NCI-H446 treated with DMSO at 0.1 percent for 48 hours (cell line): ENCODE measurements at places on chromosomes 7 and 10.

DNA sequence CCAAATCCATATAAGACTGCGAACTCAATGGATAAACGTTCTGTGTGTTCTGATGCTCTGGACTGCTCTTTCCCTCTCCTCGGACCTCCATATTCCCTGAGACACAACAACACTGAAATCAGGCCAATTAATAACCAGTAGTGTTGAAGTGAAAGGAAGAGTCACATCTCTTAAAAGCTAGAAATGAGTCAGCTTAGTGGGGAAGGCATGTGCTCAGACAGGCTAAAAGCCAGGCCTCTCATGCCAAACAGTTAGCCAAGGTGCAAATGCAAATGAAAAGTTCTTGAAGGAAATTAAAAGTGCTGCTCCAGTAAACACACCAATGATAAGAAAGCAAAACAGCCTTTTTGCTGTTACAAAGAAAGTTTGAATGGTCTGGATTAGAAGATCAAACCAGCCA is 29.3 kb downstream of the TNS3 start:
- DNase-seq = no peak

DNA sequence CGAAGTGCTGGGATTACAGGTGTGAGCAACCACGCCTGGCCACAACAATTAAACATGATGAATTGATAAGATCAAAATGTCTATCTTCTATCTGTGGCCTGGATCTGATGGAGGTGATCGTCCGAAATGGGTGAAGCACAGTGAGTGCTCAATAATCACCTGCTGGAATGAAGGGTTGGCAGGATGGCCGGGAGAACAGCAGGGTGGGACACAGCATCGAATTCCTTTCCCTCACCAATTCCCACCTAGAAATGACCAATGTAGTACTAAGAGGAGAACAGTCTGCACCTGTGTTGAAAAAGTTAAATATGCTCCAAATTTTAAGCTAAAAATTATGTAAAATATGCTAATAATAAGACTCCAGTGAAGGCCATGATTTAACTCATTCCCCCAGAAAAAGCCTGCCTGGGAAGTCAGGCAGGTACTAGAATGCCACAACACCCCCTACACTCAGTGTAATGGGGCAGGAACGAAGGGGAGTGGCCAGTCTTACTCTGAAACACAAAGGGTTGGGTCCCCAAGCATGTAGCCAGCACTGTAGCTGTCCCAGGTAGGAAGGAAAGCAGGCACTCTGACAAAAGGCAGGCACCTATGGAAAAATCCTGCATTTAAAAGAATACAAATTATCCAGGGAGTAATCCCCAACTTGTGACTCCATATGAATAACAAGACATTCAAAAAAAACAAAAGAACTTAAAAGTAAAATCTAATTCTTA is 110.3 kb downstream of the VPS41 start:
- no peak for DNase-seq

DNA sequence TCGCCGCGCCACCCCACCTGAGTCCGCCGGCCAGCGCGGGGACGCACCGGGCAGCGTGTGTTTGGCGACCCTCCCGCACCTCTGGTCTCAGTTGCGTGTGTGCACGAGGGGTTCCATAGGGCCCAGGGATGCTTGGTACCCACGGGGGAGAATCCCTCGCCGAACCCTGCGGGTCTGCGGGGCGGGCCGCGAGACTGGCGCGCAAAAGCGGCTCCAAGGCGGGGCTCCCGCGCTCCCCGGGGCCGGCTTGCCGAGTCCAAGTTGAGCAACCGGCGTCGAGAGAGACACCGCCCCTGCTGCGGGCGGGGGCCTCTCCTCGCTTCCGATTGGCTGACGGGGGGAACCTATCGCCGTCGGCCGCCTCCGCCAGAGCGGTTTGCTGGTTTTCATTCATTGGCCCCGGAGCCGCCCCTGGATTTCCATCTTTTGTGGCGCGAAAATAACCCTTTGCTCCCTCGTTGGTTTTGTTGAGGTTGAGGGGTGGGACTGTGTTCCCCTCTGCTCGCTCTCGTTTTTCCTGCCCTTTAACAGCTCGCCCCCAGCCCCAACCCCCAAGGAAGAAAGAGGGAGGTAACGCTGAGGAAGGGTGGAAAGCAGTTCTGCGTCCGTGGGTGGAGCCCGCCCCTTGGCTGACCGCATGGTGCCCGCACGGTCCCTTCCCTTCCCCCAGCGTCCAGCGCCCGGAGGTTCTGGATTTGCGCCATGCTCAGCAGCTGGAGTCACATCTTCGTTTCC is 4.0 kb upstream of the IGF2BP3 start:
- DNase-seq = peak; percentile 99

DNA sequence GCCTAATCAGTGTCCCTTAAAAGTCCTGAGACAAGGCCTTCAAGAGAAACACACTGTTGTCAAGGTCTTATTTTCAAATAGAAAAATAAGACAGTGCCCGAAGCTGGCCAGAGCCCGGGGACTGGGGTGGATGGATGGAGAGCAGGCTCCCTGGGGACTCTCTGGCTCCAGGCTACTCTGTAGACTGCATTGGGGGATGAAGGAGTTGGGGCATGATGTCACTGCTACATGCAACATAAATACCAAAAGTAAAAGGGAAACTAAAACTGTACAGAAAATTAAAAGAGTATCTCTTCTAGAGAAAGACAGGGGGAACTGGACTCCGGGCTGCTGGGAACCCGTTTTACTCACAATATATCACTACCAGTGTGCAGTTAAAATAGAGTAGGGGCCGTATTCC is 629.8 kb downstream of the KCNMA1 start:
- DNase-seq = no peak

GRCh38 chr10:103789161-103789560 is 66.2 kb downstream of the SH3PXD2A start:
- no peak for DNase-seq

DNA sequence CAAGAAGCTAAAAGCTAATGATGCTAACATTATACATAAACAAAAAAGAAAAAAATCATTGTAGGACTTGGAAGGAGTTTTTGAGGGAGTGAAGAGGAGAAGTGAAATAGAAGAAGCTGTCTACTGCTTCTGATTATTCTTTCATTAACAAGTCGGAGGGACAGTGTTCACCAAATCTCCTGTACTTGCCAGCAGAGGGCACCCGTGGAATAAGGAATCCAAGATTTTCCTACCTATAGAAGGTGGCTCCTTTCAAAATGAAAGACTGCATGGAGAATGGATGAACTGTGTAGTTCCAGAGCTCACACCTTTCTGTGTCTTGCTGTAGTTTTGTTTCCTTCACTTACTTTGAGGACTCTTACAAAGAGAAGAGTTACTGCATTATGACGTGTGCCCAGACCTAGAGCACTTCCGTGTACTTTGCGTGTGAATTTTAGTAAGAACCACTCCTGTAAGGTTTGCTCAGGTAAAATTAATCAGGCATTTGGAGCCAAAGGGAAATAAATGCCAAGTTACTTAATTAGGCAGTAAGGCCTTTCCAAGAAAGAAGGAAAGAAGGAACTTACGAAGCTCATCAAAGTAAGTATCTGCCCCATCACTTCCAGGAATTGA is 145.1 kb downstream of the SEMA3D start:
- DNase-seq = no peak
